ENCODE measurements at places on chromosomes 6 and 20.

GRCh38 chr6:130529569-130530149 is 163.8 kb downstream of the TMEM200A start:
- DNase-seq: no peak

GRCh38 chr6:125534430-125535263 is 214.8 kb upstream of the HEY2 start:
- DNase-seq: no peak

- peak; percentile 26 for DNase-seq
Measured at GRCh38 chr6:134288538-134289203, 29.2 kb downstream of the SGK1 start.

DNA sequence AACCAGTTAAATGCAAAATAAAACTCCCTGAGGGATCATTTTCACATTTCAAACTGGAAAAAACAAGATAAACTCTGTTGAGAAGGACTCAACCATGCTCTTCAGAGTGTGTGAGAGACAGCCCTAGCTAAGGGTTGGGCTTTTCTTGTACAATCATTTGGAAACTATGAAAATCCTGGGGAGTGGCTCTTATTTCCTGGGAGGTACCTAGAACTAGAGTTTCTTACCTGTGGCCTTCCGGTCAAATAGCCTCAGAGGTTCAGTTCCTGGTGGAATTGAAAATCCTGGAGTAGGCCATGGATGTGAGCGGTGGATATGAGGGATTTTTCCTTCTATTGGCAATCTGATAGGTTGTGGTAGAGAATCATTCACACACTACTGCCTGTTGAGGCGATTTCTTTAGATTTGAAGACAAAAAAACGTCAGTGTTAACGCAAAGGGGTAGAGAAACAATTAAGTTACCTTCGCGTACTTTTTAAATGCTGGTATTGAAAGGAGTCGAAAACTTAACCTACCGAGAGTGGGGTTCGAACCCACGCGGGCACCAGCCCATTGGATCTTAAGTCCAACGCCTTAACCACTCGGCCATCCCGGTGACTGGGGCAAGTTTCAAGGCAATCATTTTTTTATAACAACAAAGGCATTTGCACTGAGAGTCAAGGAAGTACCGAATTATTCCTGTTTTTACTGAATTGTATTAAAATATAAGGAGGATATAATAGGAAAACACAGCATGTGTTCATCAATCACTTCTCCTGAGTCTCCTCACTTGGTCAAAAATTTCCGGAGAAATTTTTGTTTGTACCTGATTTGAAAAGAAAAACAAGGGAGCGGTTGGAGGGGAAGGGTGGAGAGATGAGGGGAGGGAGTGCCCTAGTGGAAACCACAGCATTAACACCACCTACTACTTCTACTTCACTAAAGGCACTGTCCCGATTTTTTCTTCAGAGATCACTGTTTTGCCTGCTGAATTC is 191.3 kb downstream of the OR2B2 start:
- DNase-seq: no peak

- DNase-seq: no peak
Measured at GRCh38 chr6:108694816-108695215, 134.1 kb downstream of the FOXO3 start.

GRCh38 chr6:139508023-139508422 is 133.6 kb upstream of the CITED2 start:
- no peak for DNase-seq

DNA sequence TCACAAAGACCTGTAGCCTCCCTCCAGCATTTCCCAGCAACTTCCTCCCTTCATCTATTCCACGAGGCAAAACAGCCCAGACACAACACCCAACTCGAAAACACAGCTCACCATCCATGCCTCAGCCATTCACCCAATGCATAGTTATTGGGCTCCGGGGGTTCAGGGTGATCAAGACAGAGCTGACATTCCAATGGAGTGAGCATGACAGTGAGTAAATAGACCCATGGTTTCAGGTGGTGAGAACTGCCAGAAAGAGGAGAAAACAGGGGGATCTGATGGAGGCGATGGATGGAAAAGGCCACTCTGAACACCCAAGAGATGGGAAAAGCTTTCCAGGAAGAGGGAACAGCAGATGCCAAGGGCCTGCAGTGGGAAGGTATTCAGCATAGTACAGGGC is 5.9 kb downstream of the CASS4 start:
- DNase-seq: no peak

GRCh38 chr6:7332090-7332745 is 19.2 kb upstream of the SSR1 start:
- DNase-seq: no peak

DNA sequence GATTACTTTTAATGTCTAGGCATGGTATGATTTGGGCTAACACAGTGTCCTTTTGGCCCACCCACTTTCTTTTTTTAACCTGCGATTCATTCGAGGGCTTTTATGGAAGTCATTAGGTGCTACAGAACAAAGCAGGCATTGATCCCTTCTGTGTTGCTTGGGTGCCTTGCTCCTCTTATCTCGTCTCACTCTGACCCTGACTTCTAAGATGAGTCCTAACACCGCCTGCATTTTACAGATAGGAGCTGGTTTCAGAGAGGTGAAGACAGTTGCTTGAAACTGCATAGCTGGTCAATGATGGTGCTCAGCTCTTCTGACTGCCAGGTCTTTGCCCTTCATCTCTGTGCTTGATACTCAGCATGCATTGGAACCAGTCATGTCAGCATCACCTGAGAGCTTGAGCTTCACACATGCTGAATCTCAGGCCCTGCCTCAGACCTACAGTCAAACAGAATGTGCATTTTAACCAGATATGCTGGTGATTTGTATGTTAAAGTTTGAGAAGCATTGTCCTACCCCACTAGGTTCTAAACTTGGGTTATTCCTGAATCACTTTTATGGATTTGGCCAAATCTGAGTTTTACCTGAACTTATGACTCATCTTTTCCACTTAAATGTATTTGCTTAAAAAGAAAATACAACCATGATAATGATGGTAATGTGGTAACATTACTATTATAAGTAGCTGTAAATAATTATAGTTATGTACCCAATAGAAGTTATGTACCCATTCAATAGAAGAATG is 142.3 kb downstream of the PLCB4 start:
- no peak for DNase-seq
